ENCODE measurements at places on chromosomes 12 and 14.
A peak's percentile ranks its signal among the peaks of the same experiment; 100 is the strongest.

DNA sequence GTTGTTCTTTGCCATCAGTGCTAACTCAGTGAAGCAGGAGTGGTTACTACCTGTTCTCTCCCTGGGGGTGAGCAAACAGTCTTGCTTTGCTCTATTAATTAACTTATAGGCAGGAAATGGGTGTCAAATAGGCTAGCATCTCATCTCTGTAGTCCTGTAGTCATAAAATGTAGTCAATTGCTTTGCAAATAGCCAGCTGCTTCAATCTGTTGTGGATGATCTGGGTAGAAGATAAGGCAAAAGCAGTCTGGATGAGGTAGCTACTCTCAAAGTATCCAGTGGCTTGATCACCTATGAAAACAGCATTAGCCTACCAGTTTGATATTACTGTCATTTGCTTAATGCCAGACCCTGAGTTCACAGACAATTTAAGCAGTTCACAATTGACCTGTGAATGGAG, 369.0 kb upstream of the TMTC1 start:
- no peak for DNase-seq

GRCh38 chr14:33929799-33930408, 21.0 kb downstream of the EGLN3 start:
- no peak for DNase-seq

- DNase-seq: peak; percentile 17
Observed at GRCh38 chr12:19482551-19483109, 43.3 kb downstream of the AEBP2 start.

GRCh38 chr14:73634011-73634833, 10.6 kb upstream of the DNAL1 start:
- no peak for DNase-seq

- no peak for DNase-seq
Observed at GRCh38 chr12:91628656-91629055, 446.0 kb upstream of the DCN start.

GRCh38 chr14:105201925-105202513, 20.9 kb upstream of the NUDT14 start:
- no peak for DNase-seq

GRCh38 chr12:46082490-46083200, 92.3 kb upstream of the SCAF11 start:
- no peak for DNase-seq

DNA sequence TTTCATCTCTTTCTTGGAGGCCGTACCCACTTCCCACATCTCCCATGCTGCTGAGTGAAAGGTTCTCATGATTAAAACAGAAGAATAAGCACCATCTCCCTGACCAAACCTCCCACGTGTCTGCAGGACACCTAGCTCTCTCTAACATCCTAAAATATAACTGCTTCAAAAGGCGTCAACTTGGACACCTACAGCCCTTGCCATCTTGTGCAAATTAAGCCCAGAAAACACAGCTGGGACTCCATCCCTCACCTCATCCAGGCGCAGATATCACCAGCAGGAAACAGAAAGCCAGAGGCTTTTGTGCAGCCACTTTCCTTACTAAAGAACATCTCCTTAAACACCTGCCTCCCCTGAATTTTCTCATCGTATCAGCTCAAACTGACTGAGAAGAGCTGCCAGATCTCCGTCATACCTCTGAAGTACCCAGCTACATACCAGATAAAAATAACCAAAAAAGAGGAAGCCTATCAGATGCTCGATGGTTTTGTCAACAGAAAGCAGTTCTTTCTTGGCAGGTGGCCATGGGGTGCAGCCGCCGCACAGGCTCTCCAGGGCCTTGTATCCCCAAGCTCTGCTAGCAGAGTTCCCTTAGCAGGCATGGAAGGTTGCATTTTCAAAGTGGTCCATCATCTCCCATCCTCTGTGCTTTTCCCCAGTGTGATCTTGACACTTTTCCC, 28.8 kb downstream of the MAP3K9 start:
- no peak for DNase-seq

DNA sequence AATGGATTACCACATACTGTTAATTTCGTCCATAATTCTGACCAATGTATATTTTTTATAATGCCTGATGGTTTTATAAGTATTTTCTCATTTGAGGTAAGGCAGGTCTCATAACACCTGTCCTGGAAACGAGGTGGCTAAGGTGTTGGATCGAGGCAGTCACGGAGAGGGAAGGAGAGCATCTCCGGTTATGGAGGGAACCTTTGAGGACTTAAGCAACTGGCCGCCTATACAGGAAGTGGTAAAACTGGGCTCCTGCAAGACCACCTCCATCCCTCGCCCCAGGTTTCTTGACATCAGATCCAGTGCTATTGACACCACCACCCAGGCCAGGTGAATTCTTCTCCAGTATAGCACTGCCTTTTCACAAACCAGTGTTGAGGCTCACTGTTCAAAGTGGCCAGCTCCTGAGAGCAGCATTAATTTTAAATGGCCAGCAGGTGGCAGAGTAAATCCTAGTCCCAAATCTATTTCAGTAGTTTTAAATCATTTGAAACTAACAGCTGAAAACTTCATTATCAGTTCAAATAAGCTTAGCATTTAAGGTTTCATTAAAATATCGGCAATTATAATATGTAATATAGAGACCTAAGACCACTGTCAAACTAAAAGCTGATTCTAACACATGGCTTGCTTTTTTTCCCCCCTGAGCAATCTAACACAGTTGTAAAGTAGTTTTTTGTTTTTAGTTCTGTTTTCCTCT, 100.8 kb downstream of the PPM1A start:
- no peak for DNase-seq

GRCh38 chr14:54299410-54300363, 97.1 kb upstream of the CDKN3 start:
- no peak for DNase-seq

GRCh38 chr14:90290337-90291011, 34.1 kb downstream of the PSMC1 start:
- no peak for DNase-seq

GRCh38 chr14:60195179-60195810, 30.1 kb upstream of the DHRS7 start:
- DNase-seq: no peak

DNA sequence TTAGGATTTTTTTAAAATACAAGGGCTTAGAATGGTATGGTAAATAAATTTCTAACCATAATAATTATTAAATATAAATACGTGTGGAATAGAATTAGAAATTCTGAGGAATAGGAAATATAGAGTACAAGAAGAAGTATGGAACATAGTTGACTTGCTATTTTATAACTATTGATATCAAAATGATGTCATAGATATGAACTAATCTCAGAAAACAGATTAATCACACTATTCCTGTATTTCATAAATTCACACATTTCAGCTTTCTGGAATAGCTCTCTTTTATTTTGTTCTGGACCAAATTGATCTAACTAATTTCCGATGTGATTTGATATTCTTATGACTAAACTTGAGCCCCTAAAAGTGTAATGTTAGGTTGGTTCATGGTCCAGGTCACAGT, 237.2 kb upstream of the NPAS3 start:
- DNase-seq: no peak

GRCh38 chr14:62796431-62796830, 248.8 kb downstream of the KCNH5 start:
- DNase-seq: no peak

DNA sequence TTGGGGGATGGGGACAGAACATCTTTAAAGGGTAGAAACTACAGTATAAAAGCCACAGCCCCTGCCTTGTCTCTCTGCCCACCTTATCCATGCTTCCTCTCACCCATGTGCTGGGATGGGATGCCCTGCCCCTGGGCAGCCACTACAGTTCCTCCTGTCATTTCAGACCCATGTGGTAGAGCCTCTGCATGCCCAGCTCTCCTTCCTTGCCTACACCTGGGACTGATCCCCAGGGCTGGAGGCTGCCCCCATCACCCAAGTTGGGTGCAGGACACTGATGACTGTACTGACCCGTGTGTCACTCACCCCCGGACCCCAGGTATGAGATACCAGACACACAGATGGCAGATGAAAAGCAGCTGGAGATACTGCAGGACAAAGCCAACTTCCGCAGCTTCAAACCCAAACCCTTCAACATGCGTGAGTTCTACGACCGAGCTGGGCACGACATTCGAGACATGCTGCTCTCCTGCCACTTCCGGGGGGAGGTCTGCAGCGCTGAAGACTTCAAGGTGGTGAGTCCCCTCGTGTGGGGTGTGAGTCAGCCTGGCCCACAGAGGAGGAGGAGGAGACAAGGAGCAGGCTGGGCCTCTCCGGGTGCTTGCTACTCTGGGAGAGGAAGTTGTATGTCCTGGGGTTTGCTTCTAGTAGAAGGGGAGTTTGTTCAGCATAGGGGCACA, 2.2 kb downstream of the ASIC1 start:
- no peak for DNase-seq

DNA sequence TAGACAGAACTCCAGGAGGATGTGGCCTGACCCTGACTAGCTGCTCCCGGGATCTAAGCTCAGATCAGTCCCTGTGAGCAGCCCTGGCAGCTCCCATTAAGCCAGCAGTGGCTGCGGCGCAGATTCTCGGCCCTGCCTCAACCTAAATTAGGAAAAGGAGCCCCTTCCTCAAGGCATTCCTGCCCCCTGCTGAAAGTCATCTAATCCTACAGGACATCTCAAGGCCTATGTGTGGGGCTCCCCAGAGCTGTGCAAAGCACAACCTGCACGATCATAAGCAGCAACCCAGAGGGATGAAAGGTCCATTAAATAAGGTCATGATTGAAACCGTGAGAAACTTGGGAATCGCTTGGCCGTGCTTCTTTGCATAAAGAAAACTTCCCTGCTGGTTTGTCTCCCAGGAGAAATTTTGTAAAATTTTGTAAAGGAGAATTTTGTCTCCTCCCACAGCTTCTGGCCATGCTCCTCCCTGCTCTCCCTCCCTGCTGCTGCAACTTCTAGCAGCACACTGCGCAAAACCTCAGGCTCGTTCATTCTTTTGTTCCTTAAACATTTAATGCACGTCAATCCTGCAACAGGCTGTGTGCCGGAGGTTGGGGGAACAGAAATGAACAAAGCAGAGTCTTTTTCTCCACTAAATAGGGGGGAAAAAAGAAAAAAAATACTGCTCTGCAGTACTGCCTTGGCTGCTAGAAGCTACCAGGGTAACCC, 96.6 kb upstream of the SLC35F4 start:
- no peak for DNase-seq

DNA sequence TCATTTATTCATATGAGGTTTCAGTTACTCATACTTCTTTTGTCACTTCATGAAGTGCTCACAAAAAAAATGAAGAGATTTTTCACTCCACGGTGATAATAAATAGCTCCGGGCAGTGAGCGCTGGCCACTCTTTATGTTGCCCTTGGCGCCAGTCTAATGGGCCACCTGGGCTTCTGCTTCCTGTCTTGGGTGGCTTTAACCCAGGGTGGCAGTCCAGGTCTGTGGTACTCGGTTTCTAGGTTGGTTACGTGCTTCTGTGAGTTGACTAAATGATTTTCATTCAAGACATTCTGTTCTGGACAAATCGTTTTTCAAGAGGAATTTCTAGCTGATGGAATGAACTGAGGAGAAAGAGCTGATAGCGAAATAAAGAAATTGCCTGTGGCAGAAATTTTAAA, 34.6 kb upstream of the NID2 start:
- no peak for DNase-seq

DNA sequence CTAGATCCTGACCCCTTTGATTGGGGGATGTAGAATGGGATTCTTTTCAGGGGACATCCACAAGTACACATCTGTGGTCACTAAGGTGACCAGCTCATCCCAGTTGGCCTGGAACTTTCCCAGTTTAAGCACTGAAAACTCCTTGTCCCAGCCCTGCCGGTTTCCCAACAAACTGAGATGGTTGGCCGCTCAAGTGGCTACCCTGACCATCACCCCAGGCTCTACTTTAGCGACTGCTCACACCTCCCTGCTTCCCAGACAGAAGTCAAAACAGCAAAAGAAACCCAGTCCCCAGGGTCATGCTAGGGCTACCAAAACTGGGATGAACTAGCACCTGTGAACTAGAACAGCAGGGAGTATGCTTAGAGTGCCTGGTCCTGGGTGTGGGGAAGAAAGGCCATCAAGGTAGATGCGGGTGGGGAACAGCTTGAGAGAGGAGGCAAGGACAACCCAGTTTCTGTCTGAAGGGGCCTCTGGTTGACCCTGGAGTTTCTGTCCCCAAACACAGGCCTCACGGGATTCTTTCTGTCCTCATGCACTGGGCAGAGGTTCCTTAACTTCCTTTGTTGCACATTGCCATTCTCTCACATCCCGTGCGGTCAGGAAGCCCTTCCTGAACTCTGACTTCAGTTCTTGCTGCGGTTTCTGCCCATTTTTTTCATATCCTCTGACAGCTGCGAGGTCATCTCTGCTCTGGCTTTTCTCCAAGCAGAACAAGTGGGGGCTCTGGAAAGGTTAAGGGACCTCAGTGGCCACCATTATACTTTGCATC, 1.6 kb downstream of the LTB4R start:
- DNase-seq: no peak

GRCh38 chr12:57152639-57153038, 5.2 kb upstream of the LRP1-AS start:
- DNase-seq: no peak

DNA sequence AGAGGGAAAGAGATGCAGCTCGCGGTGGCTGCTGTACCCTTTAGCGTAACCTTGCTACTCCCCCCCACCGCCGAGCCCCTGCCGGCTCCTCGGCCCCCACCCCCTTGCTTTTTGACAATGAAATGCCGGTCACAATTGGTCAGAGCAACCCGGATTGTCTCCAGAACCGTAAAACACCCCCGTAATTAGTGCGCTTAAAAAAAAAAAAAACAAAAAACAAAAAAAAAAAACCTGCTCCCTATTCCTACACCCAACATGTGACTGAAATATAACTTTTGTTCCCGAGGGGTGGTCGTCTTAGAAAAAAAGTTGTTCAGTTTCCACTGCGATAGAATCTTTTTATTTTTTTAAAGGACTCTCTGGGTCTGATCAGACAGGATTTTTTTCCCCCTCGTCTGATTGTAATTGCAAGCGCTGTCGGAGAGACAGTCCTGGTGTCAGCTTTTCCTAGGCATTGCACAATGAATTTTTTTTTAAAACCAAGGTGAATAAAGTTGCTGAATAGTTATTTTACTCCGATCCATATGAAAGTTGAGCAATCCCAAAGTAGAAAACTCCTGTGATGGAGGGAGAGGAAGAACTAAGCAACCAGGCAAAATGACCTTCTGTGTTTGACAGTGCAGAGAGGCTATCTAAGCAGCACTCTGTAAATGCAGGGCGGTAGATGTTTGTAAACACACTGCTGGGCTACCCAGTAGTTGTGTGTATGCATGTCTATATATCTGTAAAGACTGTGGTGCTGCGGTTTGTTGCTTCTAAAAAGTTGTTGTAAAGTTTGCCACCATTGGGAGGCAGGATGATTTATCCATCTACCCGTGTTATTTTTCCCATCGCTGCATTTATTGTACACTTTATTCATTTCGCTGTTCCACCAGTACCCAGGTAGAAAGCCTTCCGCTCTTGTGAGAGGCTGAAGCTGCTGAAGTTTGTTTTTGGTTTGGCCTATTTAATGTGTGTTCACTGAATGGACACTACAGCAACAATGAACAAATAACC, 1.1 kb downstream of the ETV6 start:
- DNase-seq: no peak

- DNase-seq: no peak
Observed at GRCh38 chr12:99110868-99111267, 465.8 kb downstream of the APAF1 start.

- no peak for DNase-seq
Observed at GRCh38 chr12:62211510-62211909, 48.7 kb upstream of the USP15 start.

- no peak for DNase-seq
Observed at GRCh38 chr14:104746934-104747481, 5.9 kb upstream of the SIVA1 start.

GRCh38 chr14:23903442-23903841, 50.1 kb upstream of the DHRS4 start:
- DNase-seq: no peak
